Brain microvascular endothelial cell (primary cell): ENCODE measurements at places on chromosomes 5 and 9.
A peak's percentile ranks its signal among the peaks of the same experiment; 100 is the strongest.

GRCh38 chr9:132754236-132754635, 84.0 kb downstream of the GTF3C4 start:
- DNase-seq: no peak

DNA sequence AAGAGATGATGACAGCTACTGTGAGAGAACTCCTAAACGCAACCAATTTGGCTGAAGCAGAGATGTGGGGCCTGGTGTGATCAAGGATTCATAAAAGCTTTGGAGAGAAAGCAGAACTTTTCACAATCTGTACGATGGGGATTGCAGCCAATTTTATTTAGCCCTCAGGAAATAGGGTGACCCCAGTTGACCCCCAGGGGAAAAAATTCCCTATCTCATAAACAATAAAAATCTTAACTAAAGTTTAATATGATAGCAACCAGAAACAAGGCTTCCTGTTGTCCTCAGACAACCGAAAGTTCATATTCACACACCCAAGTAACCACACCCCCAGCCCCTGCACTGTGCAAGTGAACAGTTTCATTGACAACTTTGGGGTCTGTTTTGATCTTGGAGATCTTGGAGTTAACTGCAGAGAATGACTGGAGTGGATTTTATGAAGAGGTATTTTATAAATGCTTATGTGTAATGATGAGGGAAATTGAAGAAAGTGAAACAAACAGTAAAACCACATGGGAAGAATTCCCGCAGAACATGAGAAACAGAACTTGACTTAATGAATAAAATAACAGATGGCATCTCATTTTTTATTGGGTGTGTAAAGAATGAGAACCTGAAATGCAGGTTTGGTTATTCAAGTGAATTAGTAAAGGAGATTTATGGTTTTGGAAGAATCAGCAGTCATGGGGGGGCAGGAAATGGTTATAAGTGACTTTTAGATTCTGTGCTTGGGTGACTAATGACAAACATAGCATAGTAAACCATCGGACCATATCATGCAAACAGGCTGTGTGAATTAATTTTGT, 94.5 kb downstream of the PDE4D start:
- DNase-seq: no peak

DNA sequence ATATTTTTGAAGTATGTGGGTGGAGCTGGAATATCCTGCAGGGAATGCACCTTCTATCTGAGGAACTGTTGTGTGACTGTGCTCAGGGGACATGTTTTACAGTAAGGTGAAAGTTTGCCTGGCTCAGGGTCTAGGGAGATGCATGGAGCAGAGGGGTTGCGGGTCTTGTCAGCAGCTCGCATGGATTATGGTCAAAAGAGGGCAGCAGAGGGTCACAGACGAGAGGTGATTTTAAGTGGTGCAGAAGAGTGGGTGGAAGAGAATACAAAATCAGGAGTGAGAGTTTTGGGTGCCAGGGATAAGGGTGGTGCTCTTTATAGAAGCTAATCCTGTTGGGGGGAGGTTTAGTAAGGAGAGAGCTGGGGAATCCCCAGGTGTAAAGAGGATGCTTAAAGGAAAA, 53.5 kb upstream of the GRIN3A start:
- peak; percentile 47 for DNase-seq

- DNase-seq: no peak
These were observed 7.8 kb upstream of the KCNIP1 start for GRCh38 chr5:170495825-170496661.

- no peak for DNase-seq
These were observed 4.2 kb downstream of the PRKACG start for GRCh38 chr9:69009708-69010107.

GRCh38 chr9:18137815-18138214, 336.1 kb upstream of the ADAMTSL1 start:
- DNase-seq: no peak

GRCh38 chr5:174608631-174609097, 115.7 kb upstream of the MSX2 start:
- no peak for DNase-seq

GRCh38 chr9:125521462-125522327, 185.3 kb downstream of the MAPKAP1 start:
- DNase-seq: peak; percentile 89

GRCh38 chr9:5402217-5402616, 35.5 kb downstream of the PLGRKT start:
- no peak for DNase-seq
